Stimulated activated CD8-positive, alpha-beta memory T cell treated with anti-CD3 and anti-CD28 coated beads, Interleukin-7, amount 100 ng/mL, for 24 hours (primary cell): ENCODE measurements at places on chromosomes 2 and 18.

- no peak for DNase-seq
These were observed 41.0 kb downstream of the SMAD7 start for GRCh38 chr18:48909721-48910120.

- DNase-seq, result no peak
These were observed 22.5 kb downstream of the THOC1 start for GRCh38 chr18:245282-245847.

DNA sequence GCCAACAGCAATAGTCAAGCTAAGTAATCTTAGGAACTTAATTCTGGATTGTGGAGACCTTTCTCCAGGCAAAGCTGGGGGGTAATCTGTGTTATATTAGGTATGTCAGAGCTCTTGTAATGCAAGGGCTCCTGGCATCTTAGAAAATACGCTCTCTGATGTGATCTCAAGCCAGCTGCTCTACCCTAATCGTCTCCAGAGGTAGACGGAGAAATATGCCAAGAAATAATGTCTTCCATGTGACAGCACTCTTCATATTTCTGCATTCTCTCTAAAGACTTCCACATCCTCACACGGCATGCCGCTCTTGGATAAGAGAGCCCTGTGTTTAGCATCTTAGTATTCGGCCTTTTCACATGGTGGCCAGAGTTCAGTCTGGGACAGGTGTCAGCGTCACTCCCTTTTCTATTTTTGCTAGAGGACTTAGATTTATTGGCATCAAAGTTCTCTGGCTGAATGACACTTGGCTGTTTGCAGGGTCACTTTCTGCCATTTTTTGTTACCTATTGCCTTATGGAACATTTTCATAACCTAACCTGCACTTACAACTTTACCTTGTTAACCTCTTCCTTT lies 25.2 kb downstream of the CAPN13 start:
- no peak for DNase-seq

DNA sequence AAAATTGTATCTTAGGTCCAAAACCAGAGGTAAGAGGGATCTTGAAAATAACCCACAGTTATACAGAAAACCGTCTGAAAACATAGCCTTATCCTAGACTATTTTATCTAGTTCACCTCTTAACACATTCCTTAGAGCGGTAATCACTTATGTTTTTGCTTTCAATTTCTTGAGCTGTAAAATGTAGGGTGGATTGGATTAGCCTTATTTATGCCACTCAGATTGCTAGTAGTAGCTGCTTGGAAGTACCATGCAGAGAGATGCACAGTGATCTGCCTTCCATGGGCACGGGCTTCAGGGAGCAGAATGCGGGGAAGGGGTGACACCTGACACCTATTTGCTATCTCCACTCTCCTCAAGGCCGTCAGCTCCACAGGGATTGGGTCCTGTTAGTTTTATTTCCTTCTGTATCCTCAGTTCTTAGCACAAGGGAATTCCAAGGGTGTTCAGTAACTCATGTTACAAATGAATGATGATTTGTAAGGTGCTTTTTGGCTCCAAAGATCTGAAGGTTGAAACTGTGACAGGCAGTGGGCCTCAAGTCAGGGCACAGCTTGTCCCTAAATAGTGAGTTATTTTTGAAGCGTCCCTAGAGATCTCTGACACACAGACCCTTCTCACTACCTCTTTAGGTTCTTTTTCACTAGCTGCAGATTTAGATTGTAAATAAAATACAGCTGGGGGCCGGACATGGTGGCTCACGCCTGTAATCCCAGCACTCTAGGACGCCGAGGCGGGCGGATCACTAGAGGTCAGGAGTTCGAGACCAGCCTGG lies 64.0 kb upstream of the PMAIP1 start:
- no peak for DNase-seq

GRCh38 chr2:149470046-149470445 lies 117.5 kb downstream of the MMADHC start:
- no peak for DNase-seq

DNA sequence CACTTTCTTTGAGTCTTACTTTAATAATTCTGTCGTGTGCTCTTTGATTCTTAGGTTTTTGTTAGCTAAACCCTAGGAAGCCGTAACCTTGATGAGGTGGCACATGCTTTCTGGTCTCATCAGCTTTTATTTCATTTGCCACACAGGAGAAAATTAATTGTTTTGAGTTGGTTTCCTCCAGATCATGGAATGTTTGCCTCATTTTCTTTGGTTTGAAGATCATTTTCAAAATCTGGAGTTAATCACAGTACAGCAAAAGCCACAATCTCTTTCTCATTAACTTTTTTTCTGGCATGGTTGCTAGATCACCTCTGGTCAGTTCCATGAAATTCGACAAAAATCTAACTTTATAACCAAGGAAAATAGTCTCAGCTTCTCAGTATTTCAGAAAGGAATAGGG lies 182.9 kb downstream of the MYO1B start:
- DNase-seq, result no peak
